ENCODE measurements at places on chromosomes 12 and 14. TPM values are rescaled to one million over a fixed set of nuclear protein-coding genes. Genes with fewer than 3 reads are reported as not detected.

Gene RNFT2
- 0.54 TPM for polyA plus RNA-seq

Gene HRK
- polyA plus RNA-seq: 0.06 TPM

Gene DLGAP5
- polyA plus RNA-seq: 13.2 TPM

Gene PZP
- polyA plus RNA-seq: not detected

Gene ADAMTS20
- not detected for polyA plus RNA-seq

- no peaks in the 10 kb centered on the region for H3K36me3 ChIP-seq
- no peaks in the 10 kb centered on the region for H3K4me1 ChIP-seq
- DNase-seq: no peak
These were observed 183.1 kb downstream of the ALG10 start for GRCh38 chr12:34205401-34205800.

DNA sequence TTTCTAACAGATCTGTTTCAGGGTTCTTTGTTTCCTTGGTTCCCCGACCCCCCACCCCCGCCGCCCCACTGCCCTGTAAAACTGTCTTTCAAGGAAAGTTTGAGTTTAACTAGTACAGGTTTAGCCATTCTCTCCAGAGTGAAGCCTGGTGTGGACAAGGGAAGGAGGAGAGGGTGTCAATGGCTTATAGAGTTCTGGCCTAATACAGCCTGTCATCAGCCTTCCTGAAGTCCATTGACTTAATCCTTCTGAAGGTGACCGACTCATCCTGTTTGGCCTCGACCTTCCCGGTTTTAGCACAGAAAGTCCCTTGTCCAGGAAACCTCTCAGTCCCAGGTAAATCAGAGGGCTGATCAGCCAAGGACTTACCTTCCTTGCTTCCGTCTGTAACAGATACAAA is 11.0 kb upstream of the P2RX4 start:
- H3K4me3 ChIP-seq: no peak overlapping the region
- DNase-seq: no peak
- no peak overlapping the region for H3K27ac ChIP-seq
- no peaks in the 10 kb centered on the region for H3K4me1 ChIP-seq
- no peaks in the 10 kb centered on the region for H3K36me3 ChIP-seq

- H3K27me3 ChIP-seq: no peaks in the 10 kb centered on the region
- H3K27ac ChIP-seq: no peak overlapping the region
- H3K4me1 ChIP-seq: no peaks in the 10 kb centered on the region
- DNase-seq: no peak
These were observed 284.8 kb upstream of the DIO3 start for GRCh38 chr14:101276309-101277091.

DNA sequence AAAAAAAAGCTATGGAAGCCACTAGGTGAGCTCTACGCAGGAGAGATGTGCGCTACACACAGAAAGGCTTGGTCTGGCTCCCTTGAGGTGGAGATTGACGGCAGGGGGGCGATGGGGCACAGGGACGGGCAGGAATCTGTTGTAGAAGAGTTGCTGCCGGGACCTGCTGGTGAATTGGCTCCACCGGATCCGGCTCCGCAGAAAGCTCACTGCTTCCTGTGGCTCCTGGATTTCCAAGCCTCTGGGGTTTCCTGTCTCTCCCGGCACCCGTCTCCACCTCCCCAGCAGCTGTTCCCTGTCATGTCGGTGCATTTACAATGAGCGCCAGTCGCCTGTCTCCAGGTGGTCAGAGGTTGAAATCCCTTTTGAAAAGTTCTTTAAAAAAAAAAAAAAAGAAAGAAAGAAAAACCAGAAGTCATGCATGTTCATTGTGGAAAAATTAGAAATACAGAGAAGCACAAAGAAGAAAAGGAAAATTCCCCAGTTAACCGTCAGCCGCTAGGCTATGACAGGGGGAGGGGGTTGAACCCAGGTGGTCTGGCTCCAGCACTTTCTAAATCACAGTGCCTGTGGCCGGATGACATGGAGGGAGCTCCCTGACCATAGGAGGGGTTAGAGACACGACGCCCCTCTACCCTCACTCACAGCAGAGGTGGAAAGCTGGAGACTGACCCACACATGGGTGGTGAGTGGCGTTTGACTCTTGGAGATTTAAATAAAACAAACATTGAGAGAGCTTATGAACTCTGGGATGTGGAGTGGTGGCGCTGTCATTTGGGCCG is 20.8 kb downstream of the FAM222A start:
- peaks cover 13% of the 10 kb centered on the region for H3K4me1 ChIP-seq
- H3K36me3 ChIP-seq: peaks cover 11% of the 10 kb centered on the region
- H3K27me3 ChIP-seq: no peaks in the 10 kb centered on the region
- no peak for DNase-seq

DNA sequence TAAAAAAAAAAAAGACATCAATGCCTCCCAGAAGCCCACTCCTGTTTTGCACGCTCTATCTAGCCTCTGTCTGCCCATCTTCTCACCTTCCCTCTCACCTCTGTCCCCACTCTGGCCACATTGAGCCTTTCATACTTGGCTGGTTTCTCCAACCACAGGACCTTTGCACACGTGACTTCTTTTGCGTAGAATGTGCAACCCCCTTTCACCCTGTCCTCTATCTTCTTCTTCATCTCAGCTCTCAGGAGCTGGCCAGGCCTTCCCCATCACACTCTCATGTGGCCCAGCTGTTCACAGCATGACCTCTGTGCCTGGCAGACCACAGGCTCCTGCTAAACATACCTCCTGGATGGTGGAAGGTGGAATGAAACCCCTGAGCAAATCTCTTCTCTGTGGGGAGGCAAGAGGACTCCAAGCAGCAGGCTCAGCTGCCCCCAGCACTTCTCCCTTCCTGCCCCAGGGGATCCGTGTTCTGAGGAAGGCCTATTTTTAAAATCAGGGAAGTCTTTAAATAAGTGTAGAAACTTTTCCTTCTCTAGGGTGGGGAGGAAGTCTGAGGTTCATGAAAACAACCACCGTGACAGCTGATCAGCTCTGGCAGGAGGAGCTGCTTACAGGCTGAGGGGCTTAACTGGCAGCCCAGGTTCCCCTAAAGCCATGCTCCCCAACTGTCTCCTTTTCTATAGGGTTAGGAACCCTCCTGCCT is 11.6 kb downstream of the HVCN1 start:
- no peak overlapping the region for H3K27ac ChIP-seq
- no peaks in the 10 kb centered on the region for H3K27me3 ChIP-seq
- no peak for DNase-seq
- H3K4me3 ChIP-seq: no peak overlapping the region
- H3K36me3 ChIP-seq: no peaks in the 10 kb centered on the region

GRCh38 chr14:98949481-98950135 is 322.4 kb downstream of the BCL11B start:
- H3K27me3 ChIP-seq: no peaks in the 10 kb centered on the region
- no peak overlapping the region for H3K27ac ChIP-seq
- H3K36me3 ChIP-seq: no peaks in the 10 kb centered on the region
- no peak overlapping the region for H3K4me3 ChIP-seq
- no peak for DNase-seq
- H3K4me1 ChIP-seq: no peaks in the 10 kb centered on the region

- no peak overlapping the region for H3K4me3 ChIP-seq
- H3K4me1 ChIP-seq: peaks cover 2% of the 10 kb centered on the region
- H3K36me3 ChIP-seq: no peaks in the 10 kb centered on the region
- H3K27me3 ChIP-seq: no peaks in the 10 kb centered on the region
- DNase-seq: no peak
- H3K27ac ChIP-seq: no peak overlapping the region
These were observed 14.3 kb downstream of the PPP1R12A start for GRCh38 chr12:79920421-79921238.

GRCh38 chr14:77603654-77604255 is 12.7 kb downstream of the SPTLC2 start:
- H3K4me1 ChIP-seq: peaks cover 18% of the 10 kb centered on the region
- H3K27ac ChIP-seq: no peak overlapping the region
- H3K4me3 ChIP-seq: no peak overlapping the region
- H3K36me3 ChIP-seq: no peaks in the 10 kb centered on the region
- H3K27me3 ChIP-seq: no peaks in the 10 kb centered on the region

DNA sequence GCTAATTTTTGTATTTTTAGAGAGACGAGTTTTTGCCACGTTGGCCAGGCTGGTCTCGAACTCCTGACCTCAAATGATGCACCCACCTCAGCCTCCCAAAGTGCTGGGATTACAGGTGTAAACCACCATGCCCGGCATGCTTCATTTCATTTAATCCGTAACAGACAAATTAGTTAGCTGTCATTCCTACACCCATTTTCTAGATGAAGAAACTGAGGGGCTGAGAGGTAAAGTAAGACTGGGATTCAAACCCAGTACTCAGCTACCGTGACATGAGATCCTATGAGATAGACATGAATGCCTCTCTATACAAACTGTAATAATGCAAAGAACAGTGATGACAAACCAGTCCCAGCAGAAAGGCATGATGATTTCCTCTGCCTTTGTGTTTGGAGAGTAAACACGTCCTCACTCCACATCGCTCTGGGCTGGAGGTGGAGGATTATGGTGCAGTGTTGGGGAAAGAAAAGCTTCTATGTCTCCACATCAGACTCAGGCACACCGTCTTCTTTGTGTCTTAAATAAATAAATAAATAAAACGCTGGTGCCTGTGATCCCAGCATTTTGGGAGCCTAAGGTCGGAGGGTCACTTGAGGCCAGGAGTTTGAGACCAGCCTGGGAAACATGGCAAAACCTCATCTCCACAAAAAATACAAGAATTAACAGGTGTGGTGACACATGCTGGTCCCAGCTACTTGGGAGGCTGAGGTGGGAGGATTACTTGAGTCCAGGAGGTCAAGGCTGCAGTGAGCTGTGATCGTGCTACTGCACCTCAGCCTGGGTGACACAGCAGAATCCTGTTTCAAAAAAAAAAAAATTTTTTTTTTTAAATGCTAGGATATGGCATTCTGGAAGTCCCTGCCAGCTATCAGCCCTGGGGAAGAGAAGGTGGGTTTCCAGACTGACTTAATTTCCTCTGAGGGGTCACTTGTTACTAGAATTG is 10.5 kb downstream of the VSX2 start:
- no peaks in the 10 kb centered on the region for H3K4me1 ChIP-seq
- H3K4me3 ChIP-seq: no peak overlapping the region
- DNase-seq: no peak
- no peak overlapping the region for H3K27ac ChIP-seq
- no peaks in the 10 kb centered on the region for H3K27me3 ChIP-seq
- no peaks in the 10 kb centered on the region for H3K36me3 ChIP-seq

GRCh38 chr12:57491393-57492280 is 3.8 kb downstream of the MARS1 start:
- no peak overlapping the region for H3K4me3 ChIP-seq
- H3K27me3 ChIP-seq: no peaks in the 10 kb centered on the region
- no peak for DNase-seq
- peaks cover 5% of the 10 kb centered on the region for H3K36me3 ChIP-seq

DNA sequence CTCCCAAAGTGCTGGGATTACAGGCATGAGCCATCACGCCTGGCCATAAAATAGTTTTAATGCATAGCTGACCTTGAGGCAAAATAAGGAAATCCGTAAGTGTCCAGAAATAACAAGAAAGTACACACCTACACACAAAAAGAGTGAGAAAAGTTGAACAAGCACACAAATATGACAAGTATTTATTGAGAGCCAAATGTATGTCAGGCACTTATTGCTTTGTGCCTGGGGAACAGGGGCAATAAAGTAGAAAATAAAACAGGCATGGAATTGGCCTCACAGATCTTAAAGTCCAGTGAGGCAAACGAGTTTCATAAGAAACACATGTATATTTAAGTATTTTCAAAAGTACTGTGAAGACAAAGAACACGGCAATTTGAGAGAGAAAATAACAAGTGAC is 103.7 kb downstream of the ERGIC2 start:
- H3K4me3 ChIP-seq: no peak overlapping the region
- no peaks in the 10 kb centered on the region for H3K27me3 ChIP-seq
- H3K27ac ChIP-seq: no peak overlapping the region
- H3K36me3 ChIP-seq: no peaks in the 10 kb centered on the region
- H3K4me1 ChIP-seq: no peaks in the 10 kb centered on the region
- DNase-seq: no peak

- H3K27me3 ChIP-seq: no peaks in the 10 kb centered on the region
- no peaks in the 10 kb centered on the region for H3K36me3 ChIP-seq
- H3K27ac ChIP-seq: no peak overlapping the region
- no peak for DNase-seq
- no peak overlapping the region for H3K4me3 ChIP-seq
These were observed 266.0 kb upstream of the CRY1 start for GRCh38 chr12:107359382-107359781.

All from small intestine (tissue), 16 donors.